Stimulated activated CD8-positive, alpha-beta memory T cell treated with anti-CD3 and anti-CD28 coated beads, Interleukin-15, amount 100 ng/mL, for 24 hours (primary cell): ENCODE measurements at places on chromosomes 13 and 19.

DNA sequence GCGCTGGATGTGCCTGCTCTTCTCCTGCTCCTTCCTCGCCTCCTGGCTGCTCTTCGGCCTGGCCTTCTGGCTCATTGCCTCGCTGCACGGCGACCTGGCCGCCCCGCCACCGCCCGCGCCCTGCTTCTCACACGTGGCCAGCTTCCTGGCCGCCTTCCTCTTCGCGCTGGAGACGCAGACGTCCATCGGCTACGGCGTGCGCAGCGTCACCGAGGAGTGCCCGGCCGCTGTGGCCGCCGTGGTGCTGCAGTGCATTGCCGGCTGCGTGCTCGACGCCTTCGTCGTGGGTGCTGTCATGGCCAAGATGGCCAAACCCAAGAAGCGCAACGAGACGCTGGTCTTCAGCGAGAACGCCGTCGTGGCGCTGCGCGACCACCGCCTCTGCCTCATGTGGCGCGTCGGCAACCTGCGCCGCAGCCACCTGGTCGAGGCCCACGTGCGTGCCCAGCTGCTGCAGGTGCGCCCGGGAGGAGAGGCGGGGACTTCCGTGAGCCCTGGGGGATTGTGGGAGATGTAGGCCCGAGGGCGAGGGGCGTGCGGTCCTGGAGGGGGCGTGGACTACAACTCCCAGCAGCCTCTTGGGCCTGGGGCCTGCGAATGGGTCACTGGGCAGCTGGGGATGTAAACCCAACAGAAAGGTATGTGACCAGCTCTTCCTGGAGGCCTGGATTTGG is 6.7 kb downstream of the KCNJ14 start:
- DNase-seq = no peak

DNA sequence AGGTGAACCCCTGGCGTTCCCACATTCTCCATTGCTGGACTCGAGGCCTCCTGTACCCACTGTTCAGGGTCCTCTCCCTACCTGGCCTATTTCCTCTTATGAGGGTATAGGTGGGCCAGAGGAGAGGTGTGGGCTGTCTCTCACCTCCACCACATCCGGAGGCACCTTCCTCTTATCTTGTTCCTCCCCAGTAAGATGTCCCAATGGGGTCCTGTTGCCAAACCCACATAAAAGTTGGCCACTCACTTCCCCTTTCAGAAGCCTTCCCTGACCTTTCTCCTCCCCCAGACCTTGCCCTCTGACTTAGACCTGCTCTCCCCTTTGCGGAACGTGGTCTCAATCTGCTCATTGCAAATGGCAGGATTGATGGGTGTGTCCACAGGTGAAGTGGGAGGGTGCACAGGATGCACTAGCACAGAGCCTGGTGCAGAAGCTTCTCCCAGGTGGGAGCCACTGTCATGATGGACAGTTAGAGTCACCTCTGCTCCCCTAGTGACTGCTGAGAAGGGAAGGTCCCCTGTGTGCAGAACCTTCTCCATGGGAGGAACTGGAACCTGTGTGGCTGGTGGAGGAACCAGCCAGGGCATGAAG is 1.3 kb downstream of the CYP4F3 start:
- no peak for DNase-seq

GRCh38 chr19:48487544-48487943 is 18.4 kb downstream of the CYTH2 start:
- no peak for DNase-seq

DNA sequence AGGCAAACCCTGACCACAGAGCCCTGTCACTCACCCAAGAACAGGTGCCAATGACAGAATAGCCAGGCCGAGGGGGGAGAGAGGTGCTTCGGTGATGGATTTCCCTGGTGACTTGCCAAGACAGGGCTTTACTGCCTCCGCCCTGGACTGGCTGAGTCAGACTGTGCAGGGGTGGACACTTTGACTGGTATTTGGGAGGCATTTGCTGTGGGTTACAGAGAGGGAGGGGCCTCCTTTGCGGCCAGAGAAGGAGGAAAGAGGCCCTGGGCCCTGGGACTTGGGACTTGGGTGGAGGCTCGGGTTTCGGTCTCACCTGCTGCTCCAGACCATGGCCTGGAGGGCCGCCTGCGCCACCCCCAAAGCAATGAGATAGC is 4.6 kb upstream of the EPS8L1 start:
- no peak for DNase-seq

DNA sequence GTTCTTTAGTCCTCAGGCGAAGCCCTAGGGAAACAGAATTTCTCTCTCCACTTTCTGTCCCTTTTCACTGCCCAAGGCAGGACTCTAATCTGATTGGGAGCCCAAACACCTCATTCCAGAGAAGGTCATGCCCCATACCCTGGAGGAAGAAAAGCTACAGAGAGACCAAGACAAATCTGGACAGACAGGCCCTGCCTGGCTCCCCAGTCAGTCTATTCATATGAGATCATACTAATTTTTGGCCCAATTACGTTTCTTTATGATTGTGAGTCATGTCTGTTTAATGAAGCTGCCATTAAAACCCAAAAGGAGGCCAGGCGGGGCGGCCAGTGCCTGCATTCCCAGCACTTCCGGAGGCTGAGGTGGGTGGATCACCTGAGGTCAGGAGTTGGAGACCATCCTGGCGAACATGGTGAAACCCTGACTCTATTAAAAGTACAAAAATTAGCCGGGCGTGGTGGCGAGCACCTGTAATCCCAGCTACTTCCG is 3.3 kb upstream of the AP3D1 start:
- no peak for DNase-seq

DNA sequence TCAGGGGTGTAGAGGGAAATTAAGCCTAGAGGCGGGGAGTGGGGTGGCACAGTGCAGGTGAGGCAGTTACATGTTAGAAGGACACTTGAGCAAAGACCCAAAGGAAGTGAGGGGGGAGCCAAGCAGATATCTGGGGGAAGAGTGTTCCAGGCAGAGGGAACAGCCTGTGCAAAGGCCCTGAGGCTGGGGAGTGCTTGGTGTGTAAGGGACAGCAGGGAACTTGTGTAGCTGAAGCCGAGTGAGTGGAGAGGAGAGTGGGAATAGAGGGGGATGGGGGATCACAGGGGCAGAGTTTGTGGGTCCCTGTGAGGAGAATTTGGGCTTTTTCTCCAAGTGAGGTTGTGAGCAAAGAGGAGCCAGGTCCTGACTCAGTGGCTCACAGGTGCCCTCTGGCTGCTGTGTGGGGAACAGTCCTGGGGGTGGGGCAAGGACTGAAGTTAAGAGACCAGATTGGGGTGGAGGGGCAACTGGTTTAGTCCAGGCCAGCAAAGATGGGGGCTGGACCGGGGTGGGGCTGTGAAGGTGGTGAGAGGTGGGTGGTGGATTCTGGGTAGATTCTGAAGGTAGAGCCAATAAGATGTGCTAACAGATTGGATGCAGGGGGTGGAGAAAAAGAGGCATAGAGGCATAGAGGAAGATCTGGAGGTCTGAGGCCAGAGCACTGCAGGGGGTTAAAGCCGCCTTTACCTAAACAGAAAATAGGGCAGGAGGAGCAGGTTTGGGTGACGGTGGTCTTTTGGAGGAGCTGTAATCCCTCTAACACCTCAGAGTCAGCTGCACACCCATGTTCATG is 75.3 kb downstream of the CACNA1A start:
- DNase-seq = peak; percentile 12

DNA sequence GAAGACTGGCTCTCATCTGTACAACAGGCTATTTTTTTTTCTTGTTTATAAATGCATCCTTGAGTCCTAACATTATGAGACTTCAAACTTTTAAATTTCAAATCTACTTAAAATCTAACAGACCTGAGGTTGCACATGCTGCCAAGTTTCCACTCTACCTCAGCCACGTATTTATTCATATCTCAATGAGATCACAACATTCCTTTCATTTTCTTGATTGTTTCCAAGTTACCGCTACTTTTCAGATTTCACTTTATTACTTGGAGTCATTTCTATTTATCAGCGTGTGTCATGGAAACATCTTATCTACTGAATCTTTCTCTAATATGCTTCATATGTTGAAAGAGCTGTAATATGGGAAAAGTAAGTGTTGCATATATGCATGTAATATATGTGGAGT is 1257.5 kb upstream of the ATXN8OS start:
- no peak for DNase-seq
